NCI-H1105 (cell line): ENCODE measurements at places on chromosomes 6 and 20.

GRCh38 chr6:53492860-53493634, 51.9 kb downstream of the GCLC start:
- peak; percentile 21 for DNase-seq

DNA sequence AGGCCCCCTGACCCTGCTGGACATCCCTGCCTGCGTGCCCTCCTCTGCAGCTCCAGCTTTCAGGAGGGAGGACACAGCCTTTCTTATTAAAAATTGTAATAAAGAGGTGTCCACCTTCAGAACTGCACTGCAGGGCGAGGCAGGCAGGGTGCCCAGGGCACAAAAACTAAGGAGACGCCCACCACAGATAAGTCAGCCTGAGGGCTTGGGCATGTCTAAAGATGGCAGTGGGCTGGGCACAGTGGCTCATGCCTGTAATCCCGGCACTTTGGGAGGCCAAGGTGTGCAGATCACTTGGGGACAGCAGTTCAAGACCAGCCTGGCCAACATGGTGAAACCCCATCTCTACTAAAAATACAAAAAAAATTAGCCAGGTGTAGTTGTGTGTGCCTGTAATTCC, 7.0 kb upstream of the C20orf144 start:
- DNase-seq: no peak

- DNase-seq: no peak
These were observed 55.4 kb downstream of the SYNJ2 start for GRCh38 chr6:158037021-158037420.

DNA sequence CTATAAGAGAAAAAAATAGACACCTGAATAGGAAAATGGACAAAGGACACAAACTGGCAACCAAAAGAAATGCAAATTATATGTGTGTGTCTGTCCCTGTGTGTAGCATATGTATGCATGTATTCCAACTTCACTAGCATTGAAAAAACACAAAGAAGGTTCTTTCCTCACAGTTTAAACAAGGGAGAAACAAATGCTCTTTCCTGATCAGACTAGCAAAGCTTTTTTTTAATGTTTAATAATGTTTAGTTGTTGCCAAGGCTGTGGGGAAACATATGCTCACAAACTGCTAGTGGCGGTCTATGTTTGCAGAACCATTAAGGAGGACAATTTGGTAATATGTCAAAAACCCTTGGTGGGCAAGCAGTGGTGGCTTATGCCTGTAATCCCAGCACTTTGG, 22.4 kb downstream of the SMLR1 start:
- no peak for DNase-seq

DNA sequence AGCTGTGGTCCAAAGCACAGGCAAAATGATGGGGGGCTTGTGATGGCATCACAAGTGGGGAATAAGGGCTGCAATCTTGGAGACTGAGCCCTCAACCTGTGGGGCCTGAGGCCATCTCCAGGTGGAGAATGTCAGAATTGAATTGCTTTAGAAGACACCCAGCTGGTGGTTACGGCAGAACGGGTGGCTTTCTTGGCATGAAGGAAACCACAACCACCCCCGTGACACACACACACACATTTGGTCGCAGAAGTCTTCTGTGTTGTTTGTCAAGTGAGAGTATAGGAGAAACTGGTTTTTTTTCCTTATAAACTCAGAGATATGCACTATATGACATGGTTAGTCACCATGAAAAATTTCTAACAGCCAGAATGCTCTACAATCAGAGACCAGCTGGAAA, 139.5 kb upstream of the CDH4 start:
- no peak for DNase-seq

- no peak for DNase-seq
These were observed 875.9 kb downstream of the HACE1 start for GRCh38 chr6:103983860-103984259.

- DNase-seq: no peak
These were observed 199.8 kb downstream of the TENT5A start for GRCh38 chr6:81552644-81553043.

DNA sequence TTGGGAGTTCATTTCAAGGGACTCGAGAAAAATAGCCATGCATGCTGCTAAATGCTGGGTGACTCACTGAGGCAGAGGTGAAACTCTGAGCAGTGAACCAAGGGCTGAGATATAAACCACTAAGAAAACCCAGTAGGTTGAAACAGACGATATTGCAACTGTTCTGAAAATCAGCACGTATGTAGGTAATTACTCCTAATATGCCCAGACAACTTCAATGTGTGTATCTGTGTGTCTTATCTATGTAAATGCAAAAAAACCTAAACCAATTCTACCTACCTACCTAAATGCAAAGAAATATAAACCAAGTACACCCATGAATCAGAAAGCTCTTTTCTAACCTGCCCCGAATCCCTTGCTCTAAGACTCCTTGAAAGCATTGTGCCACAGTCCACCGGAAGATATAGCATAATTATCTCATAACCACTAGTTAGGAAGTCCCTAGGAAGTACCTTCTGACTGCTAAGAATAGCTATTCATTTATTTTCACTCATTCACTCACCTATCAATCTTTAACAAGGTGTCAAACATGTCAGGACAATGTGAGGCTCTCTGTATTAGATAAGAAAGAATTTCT, 458.7 kb upstream of the RUNX2 start:
- DNase-seq: no peak

GRCh38 chr20:6954219-6954618, 186.7 kb downstream of the BMP2 start:
- DNase-seq: no peak

GRCh38 chr6:155303361-155303870, 10.9 kb downstream of the TFB1M start:
- DNase-seq: no peak

DNA sequence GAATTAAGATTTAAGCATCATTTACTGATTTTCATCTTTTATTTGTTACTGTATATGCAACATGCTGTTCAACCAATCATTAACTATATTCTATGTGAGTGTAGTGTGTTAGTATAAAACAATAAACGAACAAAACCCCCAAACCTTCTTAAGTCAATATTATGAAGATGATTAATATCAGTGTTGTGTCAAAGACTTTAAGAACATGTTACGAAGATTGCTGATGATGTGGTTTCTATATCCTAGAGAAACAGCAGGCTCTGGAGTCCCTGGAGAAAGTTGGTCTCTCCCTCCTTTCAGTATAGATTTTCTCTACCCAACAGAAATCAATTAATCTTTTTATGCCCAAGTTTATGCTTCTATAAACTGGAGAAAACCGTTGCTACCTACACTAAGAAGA, 393.8 kb upstream of the HSF2 start:
- DNase-seq: no peak

GRCh38 chr6:22145376-22145775, 151.5 kb downstream of the PRL start:
- no peak for DNase-seq
